ENCODE measurements at places on chromosomes 12 and 14. TPM values are rescaled to one million over a fixed set of nuclear protein-coding genes. Genes with fewer than 3 reads are reported as not detected.
A peak's percentile ranks its signal among the peaks of the same experiment; 100 is the strongest.

DNA sequence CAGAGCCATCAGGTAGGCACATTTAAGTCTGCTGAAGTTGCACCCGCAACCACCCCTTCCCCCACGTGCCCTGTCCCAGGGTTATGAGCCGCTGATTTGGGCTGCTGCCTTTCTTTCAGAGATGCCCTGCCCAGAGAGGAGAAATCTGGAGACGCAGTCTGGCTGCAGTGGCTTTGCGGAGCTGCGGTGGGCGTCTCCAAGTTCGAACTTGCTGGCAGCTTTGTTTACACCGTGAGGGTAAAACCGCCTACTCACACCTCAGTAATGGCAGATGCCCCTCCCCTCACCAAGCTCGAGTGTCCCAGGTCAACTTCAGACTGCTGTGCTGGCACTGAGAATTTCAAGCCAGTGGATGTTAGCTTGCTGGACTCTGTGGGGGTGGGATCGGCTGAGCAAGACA lies 14.7 kb downstream of the PTCSC3 start:
- DNase-seq: no peak

- no peak for DNase-seq
Measured at GRCh38 chr14:22630486-22630885, 13.7 kb downstream of the OR6J1 start.

DNA sequence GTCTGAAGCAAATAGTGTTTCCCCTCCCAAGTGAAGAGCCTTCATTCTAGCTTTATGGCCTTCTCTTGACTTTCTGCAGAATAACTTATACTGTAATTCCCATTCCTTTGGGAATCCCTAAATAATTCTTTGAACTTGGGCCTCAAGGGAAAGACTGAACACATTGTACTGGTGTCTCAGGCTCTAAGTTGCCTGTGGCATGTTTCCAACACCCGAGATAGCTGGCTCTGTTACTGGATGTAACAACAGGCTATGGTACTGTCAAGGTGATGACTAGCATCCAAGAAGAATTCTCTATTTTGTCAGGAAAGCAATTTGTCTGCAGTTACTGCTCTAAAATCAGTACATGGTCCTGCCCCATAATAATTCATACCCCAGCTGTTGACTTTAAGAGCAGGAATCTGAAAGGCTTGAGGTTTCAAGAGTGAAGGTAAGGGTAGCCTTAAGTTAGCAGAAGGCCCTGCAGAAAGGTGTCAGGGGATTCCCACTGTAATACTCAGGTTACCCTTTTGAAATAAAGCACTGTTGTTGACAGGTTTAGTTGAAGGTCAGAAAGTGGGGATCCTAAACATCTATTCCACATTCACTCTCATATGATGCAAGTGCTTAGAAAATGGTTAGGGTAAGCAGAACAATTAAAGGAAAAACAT lies 5.2 kb downstream of the GPX2 start:
- DNase-seq: no peak

DNA sequence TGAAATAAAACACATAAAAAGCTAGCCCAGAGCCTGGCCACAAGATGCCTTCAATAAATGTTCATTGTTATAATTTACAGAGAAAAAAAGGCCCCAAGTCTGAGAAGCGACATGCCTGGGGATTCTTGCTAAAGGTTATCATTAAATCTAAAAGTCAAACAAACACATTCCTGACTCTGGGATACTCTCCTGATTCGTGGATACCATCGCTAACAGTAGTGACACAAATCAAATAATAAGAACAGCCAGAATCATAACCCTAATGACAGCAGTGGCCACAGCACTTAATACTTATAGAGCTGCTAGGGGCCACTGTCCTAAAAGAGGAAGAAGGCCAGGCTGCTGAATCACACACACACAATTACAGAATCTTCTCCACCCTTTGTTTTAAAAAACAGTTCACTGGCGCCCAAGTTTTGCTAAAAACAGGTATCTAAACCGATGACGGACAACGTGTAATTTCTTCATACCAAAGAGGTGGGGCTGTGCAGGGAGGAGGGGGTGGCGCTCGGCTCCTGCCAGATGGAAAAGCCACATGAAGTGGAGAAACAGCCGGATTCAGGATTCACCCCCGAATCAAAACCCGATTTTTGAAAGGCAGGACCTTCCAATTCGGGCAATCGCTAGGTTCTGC lies 1.2 kb downstream of the CLIP1 start:
- no peak for DNase-seq

DNA sequence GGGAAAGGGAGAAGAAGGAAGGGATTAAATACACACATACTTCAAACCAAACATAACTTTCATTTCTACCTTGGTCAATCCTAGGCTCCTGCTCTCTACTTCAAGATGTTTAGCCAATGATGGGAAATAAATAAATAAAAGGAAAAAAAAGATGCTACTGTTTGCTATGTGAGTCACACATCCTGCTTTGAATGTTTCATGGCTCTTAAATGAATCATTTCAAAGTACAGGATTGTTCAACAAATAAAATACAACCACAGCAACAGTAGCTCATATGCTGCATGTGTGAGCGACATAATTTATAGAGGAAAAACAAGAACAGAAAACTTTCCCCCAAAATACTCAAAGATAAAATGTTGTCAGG lies 54.3 kb upstream of the NPFF start:
- DNase-seq: peak; percentile 71

- no peak for DNase-seq
Measured at GRCh38 chr14:94143239-94143638, 13.8 kb upstream of the IFI27L2 start.

DNA sequence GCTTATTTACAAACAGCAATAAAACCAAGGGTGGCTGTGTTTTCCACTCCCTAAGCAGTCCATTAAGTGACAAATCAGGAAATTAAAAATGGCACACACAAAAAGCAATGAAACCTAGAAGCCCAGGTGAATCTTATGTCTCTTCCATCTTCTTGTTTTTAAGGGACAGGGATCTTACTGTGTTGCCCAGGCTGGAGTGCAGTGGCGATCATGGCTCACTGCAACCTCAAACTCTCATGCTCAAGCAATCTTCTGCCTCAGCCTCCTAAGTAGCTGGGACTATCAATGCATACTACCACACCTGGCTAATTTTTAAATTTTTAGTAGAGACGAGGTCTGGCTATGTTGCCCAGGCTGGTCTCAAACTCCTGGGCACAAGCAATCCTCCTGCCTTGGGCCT lies 52.4 kb upstream of the CERS5 start:
- no peak for DNase-seq

DNA sequence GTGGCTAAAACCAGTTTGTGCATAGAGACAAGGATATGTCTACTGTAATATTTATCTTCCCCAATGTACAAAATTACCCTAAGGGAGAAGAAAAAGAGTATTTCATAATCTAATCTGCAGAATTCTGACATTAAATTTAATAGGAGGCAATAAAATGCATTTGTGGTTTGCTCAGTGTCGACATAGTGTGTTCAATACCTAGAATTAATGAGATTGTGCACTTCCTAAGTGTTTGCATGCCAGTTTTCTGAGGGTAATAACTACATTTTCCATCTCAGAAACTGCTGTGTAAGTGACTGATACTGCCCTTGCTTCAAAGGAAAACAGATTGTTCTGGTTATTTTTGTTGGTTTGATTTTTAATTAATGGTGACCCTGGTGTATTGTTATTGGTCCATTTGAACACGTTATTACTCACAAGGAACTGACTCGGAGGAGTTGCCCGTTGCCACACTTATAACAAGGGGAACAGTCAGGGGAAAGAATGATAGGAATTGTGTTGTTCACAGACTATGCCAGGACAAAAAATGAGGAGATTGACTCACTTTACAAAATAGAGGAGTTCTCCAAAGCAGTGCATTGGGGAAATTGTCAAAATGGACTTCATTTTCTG lies 960.3 kb upstream of the TMEM132C start:
- no peak for DNase-seq

DNA sequence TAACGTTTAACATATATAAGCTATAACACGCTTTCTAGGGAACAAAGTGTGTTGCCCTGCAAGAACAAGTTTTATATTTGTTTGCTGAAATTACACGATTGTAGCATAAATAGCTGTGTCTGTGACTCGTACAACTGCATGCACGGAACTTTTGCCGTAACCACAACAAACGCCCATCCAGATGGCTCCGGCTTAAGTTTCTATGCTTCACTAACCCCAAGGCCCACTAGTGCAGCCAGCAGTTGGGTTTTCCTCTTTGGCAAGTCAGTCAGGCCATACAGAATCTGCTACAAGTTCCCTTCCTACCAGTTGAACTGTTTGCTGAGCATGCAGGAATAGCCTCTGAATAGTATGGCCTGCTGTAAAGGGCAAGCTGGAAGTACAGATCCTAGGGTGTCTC lies 12.1 kb downstream of the CSRP2 start:
- DNase-seq: no peak

DNA sequence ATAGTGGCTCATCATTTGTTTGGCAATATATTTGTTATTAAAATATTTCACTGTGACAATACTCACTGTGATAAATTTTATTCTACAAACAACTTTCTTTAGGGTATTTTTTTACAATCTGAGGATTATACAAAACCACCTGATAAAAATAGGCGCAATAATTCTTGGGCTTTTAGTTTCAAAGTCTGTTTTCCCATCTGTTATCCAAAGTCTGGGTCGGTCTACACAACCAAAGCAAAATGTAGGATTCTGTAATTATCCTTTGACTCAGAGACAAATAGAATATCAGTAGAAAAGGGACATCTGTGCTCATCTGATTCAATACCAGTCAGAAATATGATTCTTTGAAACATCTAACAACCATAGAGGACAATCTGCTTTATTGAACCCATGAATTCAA lies 271.8 kb upstream of the AMIGO2 start:
- no peak for DNase-seq

- no peak for DNase-seq
Measured at GRCh38 chr12:117580718-117581062, 219.3 kb upstream of the NOS1 start.

- no peak for DNase-seq
Measured at GRCh38 chr12:87676731-87677130, 352.5 kb downstream of the C12orf50 start.

- no peak for DNase-seq
Measured at GRCh38 chr12:24111086-24111485, 161.6 kb upstream of the SOX5 start.

KRT77 gene
- total RNA-seq: not detected

AJUBA gene
- 66.8 TPM for total RNA-seq

SYT1 gene
- total RNA-seq: 0.59 TPM

SLC6A15 gene
- total RNA-seq: 0.53 TPM

STAT2 gene
- total RNA-seq: 54.6 TPM

STAB2 gene
- total RNA-seq: not detected

RASAL1 gene
- total RNA-seq: not detected
